ENCODE measurements at places on chromosomes 12 and 14.
A peak's percentile ranks its signal among the peaks of the same experiment; 100 is the strongest.

DNA sequence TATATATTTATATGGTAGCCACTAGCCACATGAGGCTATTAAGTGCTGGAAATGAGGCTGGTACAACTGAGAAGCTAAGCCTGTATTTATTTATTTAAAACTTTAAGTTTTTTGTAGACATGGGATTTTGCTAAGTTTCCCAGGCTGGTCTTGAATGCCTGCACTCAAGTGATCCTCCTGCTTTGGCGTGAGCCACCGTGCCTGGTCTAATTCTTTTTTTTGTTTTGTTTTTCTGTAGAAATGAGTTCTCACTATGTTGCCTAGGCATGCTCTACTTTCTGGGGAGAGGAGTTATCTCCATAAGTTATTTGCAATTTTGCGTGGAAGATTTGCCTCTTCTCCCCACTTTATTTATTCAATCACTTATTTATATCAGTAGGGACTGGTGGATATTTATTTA, 4.8 kb upstream of the SNRNP35 start:
- no peak for DNase-seq

GRCh38 chr14:103391048-103391447, 5.8 kb downstream of the MARK3 start:
- no peak for DNase-seq

DNA sequence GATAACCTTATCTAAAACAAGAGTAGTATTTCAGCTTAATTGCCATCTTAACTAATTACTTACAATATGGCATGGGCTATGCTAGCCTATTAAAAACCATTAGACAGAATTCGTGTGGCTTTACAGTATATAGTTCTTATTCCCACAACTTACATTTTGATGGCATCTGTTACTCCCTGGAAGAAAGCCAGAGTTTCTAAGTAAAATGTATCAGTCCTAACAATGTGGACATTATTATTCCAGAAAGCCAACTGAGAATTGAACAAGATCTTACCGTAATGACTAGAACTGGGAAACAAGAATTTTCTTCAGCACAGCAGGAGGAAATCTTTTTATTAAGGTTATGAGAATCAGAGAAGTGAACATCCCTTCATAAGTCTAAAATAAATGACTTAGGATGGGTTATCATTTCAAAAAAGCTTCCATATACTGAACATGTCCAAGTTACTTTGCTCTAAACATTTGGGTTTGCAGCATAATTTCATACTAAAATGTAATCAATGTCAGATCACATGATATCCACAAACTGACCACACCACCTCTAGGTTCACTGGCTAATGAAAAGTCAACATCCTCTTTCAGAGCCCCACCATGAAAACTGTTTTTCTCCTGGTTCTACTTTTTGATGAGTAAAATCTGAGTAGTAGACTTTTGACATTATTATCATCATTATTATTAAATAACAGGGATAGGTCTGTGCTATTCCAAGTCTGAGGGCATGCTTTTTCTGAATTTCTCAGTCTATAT, 179.7 kb downstream of the SSPN start:
- no peak for DNase-seq

DNA sequence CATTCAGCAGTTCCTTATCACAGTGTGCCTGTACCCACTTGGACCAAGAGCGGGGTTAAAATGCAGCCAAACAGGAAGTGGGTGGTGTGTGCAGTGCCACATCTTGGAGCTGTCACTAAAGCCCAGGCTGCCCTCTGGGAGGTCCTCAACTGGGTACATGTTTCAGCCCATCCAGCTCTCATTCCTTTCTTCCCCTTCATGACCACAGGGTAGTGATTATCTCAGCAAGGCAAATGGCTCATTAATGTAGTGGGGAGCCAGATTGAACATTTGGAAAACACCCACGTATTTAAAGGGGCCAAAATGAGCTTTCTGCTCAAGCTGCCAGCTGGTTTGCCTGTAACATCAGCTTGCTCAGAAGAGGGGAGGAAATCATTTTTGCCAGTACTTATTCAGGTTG, 210.8 kb upstream of the BTG1 start:
- DNase-seq = no peak

GRCh38 chr14:28785096-28785952, 18.7 kb downstream of the FOXG1 start:
- DNase-seq = no peak

DNA sequence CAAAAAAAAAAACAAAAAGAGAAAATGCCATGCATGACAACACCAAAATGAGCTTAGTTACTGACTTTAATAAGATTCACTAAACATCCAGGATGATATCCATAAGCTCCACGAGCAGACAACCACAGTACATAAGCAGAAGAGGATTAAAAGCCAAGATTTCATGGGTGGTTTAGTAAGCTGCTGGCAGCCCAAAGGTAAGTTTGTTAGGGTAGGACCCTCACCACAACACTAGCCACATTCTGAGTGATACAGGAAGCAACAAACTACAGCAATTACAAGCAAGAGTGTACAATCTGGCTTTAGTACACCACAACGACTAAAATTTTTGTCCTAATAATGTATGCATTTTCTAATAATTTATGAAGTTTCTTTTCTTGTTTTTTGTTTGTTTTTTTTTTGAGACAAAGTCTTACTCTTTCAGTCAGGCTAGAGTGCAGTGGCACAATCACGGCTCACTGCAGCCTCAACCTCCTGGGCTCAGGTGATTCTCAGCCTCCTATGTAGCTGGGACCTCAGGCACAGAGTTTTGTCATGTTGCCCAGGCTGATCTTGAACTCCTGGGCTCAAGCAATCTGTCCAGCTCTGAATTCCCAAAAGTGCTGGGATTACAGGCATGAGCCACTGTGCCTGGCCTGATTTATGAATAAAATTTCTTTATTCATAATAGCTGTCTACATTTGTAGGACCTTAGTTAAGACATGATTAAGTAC, 221.4 kb downstream of the MED13L start:
- DNase-seq = no peak

GRCh38 chr14:57492859-57493258, 798 bp downstream of the CCDC198 start:
- no peak for DNase-seq

DNA sequence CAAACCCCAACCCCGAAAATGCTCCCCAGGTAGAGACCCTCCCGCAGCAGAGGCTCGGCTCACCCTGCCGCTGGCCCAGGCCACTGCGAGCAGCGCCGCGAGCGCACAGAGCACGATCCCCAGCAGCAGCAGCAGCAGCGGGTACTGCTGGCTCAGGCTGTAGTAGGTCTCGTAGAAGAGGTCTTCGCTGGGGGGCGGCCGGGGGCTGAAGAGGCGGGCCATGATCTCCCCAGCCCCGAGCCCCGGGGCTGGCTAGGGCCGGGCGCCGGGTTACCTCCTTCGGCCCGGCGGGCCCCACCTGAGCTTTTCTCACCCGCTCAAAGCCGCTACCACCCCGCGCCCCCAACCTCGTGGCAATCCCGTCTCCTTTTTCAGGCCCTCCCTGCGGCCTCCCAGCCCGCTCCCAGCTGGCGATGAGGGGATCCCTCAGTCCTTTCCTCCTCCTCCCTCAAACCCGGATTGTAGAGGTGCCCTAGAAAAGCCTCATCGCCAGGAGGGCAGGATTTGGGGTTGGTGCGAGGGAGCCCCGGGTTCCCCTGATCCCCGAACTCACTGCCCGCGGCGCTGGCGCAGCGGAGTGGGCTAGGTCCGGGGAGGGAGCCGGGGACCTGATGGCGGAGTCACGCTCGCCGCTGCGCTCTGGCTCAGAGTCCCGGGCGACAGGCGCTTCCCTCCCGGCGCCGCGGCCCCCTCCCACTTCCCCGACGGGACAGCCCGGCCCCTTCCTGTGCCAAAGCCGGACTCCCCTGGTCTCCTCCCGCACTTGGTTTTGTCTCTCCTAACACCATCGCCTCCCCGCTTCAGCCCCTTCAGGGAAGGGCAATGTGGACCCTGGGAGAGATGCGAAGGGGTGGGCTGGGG, at the start of gene ADCY4:
Gene ADCY4 (minus strand): TSS at position 641 of the 861 bp plus-strand sequence. CDS start 419 bp downstream, at position 222.
- DNase-seq = no peak

GRCh38 chr12:130791629-130792028, 47.4 kb downstream of the STX2 start:
- DNase-seq = no peak

- DNase-seq = peak; percentile 84
Observed at GRCh38 chr12:51820526-51821439, 27.7 kb downstream of the FIGNL2 start.

- no peak for DNase-seq
Observed at GRCh38 chr12:88597365-88597764, 17.1 kb upstream of the KITLG start.

All from stimulated activated CD4-positive, alpha-beta T cell treated with anti-CD3 and anti-CD28 coated beads, Interleukin-2, amount 100 ng/mL, for 4 hours (primary cell).